Activated naive CD8-positive, alpha-beta T cell treated with anti-CD3 and anti-CD28 coated beads, Interleukin-2, amount 50 U/mL, for 16 hours (primary cell): ENCODE measurements at places on chromosomes 5 and 9.

- no peak for DNase-seq
Measured at GRCh38 chr9:136673975-136674785, 11.5 kb downstream of the EGFL7 start.

DNA sequence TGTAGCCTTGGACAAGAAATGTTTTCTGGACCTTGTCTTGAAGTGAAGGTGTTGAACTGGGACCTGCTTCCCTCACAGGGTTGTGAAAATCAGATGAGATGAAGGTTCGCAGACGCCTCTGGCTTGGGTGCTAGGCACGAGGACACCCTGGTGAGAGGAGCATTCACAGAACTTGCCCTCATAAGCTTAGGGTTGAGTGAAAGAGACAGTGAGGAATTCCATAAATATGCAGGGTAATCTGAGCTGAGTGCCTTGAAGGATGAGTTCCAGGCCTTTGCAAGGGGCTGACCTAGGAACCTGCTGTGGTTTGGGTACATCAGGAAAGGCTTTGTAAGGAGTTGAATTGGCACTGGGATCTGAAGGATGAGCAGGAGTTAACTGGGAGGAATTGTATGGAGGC, 75.7 kb upstream of the SAP30L start:
- DNase-seq, result no peak

DNA sequence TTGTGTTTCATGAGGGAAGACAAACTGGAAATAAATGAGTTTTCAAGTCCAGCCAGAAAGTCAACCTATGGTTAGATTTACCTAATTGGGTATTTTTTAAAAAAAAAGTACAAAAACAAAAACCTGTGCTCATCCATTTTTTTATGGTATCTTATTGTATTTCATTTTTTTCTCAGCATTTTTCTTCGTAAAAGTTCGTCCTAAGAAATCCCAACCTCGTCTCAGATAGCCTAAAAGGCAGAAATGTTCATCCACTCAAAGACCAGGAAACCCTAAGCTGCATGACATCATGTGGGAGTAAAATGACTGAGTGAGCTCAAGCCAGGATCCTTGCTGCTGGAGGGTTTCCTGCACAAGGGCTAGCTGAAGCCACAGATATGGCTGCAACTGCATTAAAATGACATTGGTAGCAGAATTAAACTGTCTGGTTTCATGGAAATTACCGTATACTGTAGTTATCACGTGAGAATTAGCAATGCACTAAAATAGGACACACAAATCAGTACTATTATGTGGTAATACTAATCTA, 70.4 kb downstream of the NFIB start:
- DNase-seq, result no peak

GRCh38 chr9:107389617-107390071, 99.9 kb downstream of the KLF4 start:
- no peak for DNase-seq

- DNase-seq, result no peak
Measured at GRCh38 chr9:129620669-129621295, at the start of gene C9orf50. C9orf50 (minus strand) TSS chr9:129621101; CDS start chr9:129620574, 527 bp downstream.
